ENCODE measurements at places on chromosomes 6 and 20. TPM values are rescaled to one million over a fixed set of nuclear protein-coding genes. Genes with fewer than 3 reads are reported as not detected.

GRCh38 chr20:19750907-19751636 is 7.0 kb upstream of the RIN2 start:
- no peaks in the 10 kb centered on the region for H3K4me1 ChIP-seq
- H3K27ac ChIP-seq, result no peak overlapping the region
- no peaks in the 10 kb centered on the region for H3K36me3 ChIP-seq
- DNase-seq, result no peak

DNA sequence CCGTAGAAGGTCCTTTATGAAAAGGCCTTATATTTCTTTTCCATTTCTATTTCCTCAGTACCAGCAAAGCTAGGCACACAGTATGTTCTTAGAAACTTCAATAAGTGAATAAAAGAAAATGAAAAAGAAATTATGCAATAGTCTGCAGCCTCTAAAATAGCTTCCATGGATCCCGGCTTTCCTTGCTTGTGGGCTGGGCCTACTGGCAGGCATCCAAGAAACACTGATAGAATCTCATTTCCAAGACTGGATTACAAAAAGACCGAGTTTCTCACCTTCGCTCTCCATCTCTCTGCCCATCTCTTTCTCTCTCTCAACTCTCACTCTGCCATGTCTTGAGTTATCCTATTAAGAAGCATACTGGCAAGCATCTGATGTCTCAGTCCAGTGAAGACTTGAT is 187.5 kb upstream of the FKBP1C start:
- H3K36me3 ChIP-seq, result no peaks in the 10 kb centered on the region
- no peaks in the 10 kb centered on the region for H3K27me3 ChIP-seq
- DNase-seq, result no peak
- no peaks in the 10 kb centered on the region for H3K4me1 ChIP-seq
- no peak overlapping the region for H3K27ac ChIP-seq

- no peak overlapping the region for H3K27ac ChIP-seq
- H3K27me3 ChIP-seq, result no peaks in the 10 kb centered on the region
- H3K4me1 ChIP-seq, result no peaks in the 10 kb centered on the region
- no peak overlapping the region for H3K4me3 ChIP-seq
Observed at GRCh38 chr6:25942561-25943147, 12.2 kb upstream of the SLC17A2 start.

- no peak overlapping the region for H3K4me3 ChIP-seq
- no peaks in the 10 kb centered on the region for H3K36me3 ChIP-seq
- no peaks in the 10 kb centered on the region for H3K27me3 ChIP-seq
- peaks cover 47% of the 10 kb centered on the region for H3K4me1 ChIP-seq
Observed at GRCh38 chr6:139534472-139535115, 160.1 kb upstream of the CITED2 start.

GINM1 gene
- total RNA-seq, result 46.4 TPM
